ENCODE measurements at places on chromosomes 5 and 9.

DNA sequence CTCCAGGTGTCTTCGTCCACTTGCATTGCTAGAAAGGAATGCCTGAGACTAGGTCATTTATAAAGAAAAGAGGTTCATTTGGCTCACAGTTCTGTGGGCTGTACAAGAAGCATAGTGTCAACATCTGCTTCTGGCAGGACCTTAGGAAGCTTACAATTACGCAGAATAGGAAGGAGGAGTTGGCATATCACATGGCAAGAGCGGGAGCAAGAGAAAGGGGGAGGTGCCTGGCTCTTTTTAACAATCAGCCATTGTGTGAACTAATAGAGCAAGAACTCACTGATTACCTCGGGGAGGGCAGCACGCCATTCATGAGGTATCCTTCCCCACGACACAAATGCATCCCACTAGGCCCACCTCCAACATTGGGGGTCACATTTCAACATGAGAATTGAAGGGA lies 134.4 kb upstream of the EFNA5 start:
- no peak for DNase-seq

GRCh38 chr9:112670991-112671625 lies 46.8 kb downstream of the INIP start:
- no peak for DNase-seq

- DNase-seq = no peak
Measured at GRCh38 chr5:176427971-176428370, 11.6 kb upstream of the CLTB start.

GRCh38 chr9:130885484-130886375 lies 10.9 kb downstream of the QRFP start:
- no peak for DNase-seq

DNA sequence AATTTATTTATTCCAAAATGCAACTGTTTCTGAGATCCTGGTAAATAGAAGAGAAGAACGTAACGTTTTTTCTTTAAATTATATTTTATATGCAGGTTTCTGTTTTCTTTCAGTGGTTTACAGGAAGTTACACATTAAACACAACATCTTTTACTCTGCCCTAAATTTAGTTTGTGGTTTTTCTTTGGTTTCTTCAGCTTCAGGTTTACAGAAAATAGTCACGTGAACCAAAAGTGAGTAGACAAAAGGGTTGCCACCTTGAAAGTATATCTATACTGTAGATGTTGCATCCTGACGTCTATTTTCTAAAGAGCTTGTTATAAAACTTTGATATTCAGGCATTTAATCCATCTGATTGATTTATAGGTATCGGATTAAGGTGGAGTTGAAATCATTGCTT lies 1236.6 kb downstream of the MAT2B start:
- no peak for DNase-seq
